ENCODE measurements at places on chromosomes 3 and 15. TPM values are rescaled to one million over a fixed set of nuclear protein-coding genes. Genes with fewer than 3 reads are reported as not detected.
A peak's percentile ranks its signal among the peaks of the same experiment; 100 is the strongest.

DNA sequence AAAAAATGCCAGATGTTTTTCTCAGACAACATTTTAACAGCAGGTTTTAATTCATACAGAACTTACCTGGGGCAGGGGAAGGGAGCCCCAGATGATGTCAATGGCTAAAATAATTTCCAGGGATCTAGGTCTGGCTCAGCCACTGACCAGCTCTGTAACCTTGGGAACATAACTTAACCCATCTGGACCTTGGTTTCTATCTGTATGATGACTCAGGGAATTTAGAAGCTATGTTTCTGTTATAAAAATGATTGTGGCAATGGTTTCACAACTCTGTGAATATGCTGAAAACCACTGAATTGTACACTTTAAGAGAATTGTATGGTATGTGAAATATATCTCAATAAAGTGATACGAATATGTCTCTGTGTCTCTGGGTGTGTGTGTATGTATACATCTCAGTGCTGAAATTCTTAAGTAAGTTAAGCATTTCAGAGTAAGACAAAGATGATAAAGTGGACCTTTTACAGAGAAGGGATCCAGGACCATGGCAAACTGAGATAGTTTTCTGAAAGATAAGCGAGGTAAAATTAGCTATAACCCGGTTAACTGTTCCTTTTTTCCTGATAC is 2.9 kb downstream of the SH3GL3 start:
- DNase-seq = no peak
- peaks cover 42% of the 10 kb centered on the region for H3K27me3 ChIP-seq

DHX30 gene
- total RNA-seq = 143 TPM

COPS2 gene
- 98.6 TPM for total RNA-seq

DNA sequence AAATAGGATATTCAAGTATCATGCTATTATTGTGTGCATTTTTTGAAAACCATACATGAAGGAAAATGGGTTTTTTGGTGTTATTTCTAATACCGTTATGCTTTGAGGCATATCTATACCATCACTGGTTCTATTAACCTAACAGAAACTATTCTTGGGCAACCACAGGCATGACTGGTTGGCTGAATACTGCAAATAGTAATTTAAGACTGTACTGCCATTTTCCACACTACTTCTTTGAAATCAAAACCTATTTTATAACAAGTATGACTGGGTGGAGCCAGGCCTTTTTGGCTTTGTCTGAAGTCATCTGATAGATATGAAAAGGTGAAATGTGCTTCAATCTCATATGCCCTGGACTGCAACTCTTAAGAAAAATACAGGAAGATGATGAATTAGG is 115.1 kb downstream of the ULK4 start:
- peaks cover 6% of the 10 kb centered on the region for H3K4me1 ChIP-seq
- H3K27me3 ChIP-seq = no peaks in the 10 kb centered on the region
- DNase-seq = no peak

CHCHD4 gene
- total RNA-seq = 29.6 TPM

DNA sequence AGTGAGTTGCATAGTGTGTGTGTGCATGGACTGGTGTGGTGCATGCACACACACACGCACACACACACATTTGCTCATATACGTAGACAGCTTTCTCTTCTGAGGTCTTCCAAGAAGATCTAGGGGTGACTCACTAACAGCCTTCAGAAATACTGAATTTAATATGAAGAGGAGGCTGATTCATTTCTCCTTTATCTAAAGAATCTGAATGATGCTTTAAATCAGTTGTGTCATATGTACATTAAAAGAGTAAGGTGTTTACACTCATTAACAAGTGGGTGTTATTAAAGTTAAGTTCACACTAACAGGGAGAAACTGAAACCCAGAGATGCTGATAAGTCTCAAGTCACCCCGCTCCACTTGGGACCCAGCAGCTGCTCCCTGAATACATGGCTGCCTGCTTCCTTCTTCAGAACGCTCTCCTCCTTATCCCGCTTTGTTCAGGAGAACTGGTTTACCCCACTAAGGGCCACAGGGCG is 22.0 kb downstream of the TMPRSS7 start:
- H3K36me3 ChIP-seq = no peaks in the 10 kb centered on the region
- H3K27me3 ChIP-seq = peaks cover 6% of the 10 kb centered on the region
- peak; percentile 63 for DNase-seq
- peaks cover 19% of the 10 kb centered on the region for H3K4me1 ChIP-seq
- peak overlapping the region; percentile 27 for H3K4me3 ChIP-seq
- peak overlapping the region; percentile 27 for H3K27ac ChIP-seq

RASGRP1 gene
- total RNA-seq = 94.7 TPM

DNA sequence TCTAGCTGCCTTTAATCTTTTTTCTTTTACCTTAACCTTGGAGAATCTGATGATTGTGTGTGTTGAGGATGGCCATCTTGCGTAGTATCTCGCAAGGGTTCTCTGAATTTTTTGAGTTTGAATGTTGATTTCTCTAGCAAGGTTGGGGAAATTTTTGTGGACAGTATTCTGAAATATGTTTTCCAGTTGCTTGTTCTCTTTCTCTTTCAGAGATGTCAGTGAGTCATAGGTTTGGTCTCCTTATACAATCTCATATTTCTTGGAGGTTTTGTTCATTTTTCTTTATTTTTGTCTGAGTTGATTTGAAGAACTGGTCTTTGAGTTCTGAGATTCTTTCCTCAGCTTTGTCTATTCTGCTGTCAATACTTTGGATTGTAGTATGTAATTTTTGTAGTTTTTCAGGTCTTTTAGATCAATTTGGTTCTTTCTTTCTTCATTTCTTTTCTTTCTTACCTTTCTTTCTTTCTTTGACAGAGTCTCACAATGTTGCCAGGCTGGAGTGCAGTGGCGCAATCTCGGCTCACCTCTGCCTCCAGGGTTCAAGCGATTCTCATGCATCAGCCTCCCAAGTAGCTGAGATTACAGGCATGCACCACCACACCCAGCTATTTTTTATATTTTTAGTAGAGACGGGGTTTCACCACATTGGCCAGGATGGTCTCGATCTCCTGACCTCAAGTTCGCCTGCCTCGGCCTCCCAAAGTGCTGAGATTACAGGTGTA is 366.4 kb upstream of the RASGRP1 start:
- no peaks in the 10 kb centered on the region for H3K27me3 ChIP-seq
- no peaks in the 10 kb centered on the region for H3K36me3 ChIP-seq
- H3K4me1 ChIP-seq = no peaks in the 10 kb centered on the region
- H3K4me3 ChIP-seq = no peak overlapping the region
- no peak overlapping the region for H3K27ac ChIP-seq
- DNase-seq = no peak

DNA sequence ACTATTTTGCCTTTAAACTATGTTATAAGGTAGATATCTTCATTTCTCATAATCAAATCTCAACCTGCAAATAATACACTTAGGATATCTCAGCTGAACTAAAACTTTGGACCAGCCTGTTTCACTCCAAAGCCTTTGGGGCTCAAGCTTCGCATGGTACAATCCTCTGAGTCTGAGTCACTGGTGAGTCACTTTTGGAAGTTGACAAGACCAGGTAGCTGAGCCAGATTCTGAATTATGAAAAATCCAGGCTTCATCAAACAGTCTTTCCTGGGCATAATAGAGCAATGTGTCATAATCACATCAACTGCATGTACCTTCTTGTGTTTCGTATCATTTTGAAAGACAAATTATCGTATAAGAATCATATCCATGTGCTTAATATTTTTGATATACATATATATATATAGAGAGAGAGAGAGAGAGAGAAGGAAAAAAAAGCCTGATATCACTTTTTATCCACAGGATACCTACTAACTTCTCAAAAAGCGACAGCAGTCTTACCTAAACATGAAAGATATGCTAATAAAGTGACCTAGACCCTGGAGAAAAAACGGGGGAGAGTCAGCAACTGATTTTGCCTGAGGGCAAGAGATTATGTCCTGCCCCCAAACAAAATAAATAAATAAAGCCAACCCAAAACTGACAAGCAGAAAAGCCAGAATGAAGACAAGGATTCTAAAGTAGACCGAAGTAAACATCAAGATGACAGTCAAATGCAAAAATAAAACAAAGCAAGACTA is 263.9 kb upstream of the TGFBR2 start:
- H3K27ac ChIP-seq = no peak overlapping the region
- H3K4me3 ChIP-seq = no peak overlapping the region
- DNase-seq = no peak
- peaks cover 2% of the 10 kb centered on the region for H3K36me3 ChIP-seq

- H3K4me1 ChIP-seq = peaks cover 31% of the 10 kb centered on the region
- no peak overlapping the region for H3K4me3 ChIP-seq
- peak overlapping the region; percentile 39 for H3K27ac ChIP-seq
Measured at GRCh38 chr3:71956069-71956340, 171.1 kb upstream of the PROK2 start.

DNA sequence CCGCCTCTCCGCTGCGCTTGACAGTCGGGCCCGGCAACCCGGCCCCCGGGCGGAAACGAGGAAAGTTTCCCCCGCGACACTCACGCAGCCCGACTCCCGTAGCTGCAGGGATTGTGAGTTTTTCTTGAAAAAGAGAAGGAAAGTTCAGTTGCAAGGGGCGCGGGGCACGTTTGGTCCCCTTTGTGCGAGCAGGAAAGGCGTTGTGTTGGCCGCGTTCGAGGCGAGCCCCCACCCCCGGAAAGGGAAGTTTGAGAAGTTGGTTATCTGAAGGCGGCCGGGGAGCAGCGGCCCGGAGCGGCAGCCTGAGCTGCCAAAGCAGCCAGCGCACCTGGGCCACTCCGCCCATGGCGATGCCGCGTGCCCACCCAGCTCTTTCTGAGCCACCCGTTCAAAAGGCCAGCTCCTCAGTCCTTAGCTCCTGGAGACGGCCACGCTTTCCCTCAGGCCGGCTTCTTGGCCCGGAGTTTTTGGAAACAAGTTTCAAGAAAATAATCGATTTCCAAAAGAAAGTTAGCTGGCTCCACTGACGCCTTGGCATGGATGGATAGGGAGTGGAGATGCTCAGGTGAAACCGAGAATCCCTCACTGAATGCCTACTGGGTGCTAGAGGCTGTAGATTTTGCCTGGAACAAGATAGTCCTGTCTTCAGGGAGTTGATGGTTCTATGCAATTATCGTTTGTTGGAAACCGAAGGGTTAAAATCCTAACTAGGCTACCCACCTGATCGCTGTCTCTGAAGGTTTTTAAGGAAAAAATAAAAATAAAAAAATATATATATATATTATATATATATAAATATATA is 832 bp downstream of the TGFBR2 start:
- H3K27ac ChIP-seq = peak overlapping the region; percentile 96
- H3K4me3 ChIP-seq = peak overlapping the region; percentile 90
- H3K27me3 ChIP-seq = no peaks in the 10 kb centered on the region
- H3K4me1 ChIP-seq = peaks cover 59% of the 10 kb centered on the region

DNA sequence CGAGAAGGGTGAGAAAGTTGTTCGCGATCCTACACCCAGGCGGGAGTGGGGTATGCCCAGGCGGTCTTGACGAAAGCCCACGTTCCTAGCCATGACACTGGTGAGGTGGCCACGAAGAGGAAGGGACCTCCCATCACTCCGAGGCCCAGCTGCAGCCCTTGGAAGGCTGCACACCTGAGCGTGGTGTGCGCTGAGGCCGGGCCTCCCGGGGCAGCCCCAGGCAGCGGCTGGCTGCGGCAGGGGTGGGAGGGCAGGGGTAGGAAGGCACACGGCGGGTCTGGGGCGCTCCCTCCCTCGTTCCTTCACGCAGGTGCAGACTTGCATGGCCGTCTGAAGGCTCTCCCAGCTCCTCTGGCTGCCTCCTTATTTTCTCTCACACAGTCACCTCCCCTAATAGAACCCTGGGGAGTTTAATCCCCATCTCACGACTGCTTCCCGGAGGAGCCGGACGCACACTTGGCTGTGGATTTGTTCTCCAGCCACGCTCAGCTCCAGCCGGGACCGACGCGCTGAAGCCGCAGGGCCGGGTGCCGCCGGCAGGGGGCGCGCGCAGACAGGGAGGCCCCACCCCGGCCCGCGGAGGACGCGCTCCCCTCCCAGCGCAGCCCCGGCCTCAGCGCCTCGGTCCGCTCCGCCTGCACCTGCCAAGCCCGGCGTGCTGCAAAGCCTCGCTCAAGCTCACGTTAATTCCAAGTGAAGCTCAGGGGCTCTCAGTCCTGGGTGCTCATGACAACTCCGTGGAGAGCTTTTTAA is 37.8 kb upstream of the MUC4 start:
- peaks cover 9% of the 10 kb centered on the region for H3K4me1 ChIP-seq
- no peaks in the 10 kb centered on the region for H3K36me3 ChIP-seq
- no peak for DNase-seq
- no peak overlapping the region for H3K4me3 ChIP-seq
- no peaks in the 10 kb centered on the region for H3K27me3 ChIP-seq
- no peak overlapping the region for H3K27ac ChIP-seq

- H3K27me3 ChIP-seq = no peaks in the 10 kb centered on the region
- no peak overlapping the region for H3K27ac ChIP-seq
- no peaks in the 10 kb centered on the region for H3K36me3 ChIP-seq
- H3K4me3 ChIP-seq = no peak overlapping the region
Measured at GRCh38 chr3:96430079-96430478, 384.3 kb upstream of the EPHA6 start.

GRCh38 chr3:185059766-185060165 is 93.1 kb downstream of the C3orf70 start:
- no peak for DNase-seq
- no peak overlapping the region for H3K27ac ChIP-seq
- H3K27me3 ChIP-seq = no peaks in the 10 kb centered on the region
- H3K4me1 ChIP-seq = no peaks in the 10 kb centered on the region

Measured in activated CD4-positive, alpha-beta T cell treated with anti-CD3 and anti-CD28 coated beads, Interleukin-2, amount 10 ng/mL, durations not matched to agents 24 days and 14 days (primary cell).